Cerebellum (tissue), 4 donors: ENCODE measurements at places on chromosomes 6 and 20.

- DNase-seq, result no peak
Measured at GRCh38 chr6:140663772-140664171, 1289.3 kb upstream of the CITED2 start.

DNA sequence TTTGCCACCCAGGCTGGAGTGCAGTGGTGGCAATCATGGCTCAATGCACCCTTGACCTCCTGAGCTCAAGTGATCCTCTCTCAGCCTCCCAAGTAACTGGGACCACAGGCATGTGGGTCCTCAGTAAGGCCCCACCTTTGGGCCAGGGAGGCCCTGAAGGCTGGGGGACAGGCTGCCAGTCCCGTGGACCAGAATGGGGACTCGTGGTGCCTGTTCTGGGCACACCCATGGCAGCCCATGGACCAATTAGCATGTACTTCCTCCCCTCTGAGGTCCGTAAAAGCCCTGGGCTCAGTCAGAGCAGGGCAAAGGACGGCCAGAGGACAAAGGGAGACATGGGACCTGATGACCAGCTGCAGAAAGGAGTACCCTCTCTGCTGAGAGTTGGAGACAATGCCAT is 1590.8 kb downstream of the KHDRBS2 start:
- no peak for DNase-seq

GRCh38 chr6:21694168-21694567 is 100.6 kb downstream of the SOX4 start:
- DNase-seq, result no peak

DNA sequence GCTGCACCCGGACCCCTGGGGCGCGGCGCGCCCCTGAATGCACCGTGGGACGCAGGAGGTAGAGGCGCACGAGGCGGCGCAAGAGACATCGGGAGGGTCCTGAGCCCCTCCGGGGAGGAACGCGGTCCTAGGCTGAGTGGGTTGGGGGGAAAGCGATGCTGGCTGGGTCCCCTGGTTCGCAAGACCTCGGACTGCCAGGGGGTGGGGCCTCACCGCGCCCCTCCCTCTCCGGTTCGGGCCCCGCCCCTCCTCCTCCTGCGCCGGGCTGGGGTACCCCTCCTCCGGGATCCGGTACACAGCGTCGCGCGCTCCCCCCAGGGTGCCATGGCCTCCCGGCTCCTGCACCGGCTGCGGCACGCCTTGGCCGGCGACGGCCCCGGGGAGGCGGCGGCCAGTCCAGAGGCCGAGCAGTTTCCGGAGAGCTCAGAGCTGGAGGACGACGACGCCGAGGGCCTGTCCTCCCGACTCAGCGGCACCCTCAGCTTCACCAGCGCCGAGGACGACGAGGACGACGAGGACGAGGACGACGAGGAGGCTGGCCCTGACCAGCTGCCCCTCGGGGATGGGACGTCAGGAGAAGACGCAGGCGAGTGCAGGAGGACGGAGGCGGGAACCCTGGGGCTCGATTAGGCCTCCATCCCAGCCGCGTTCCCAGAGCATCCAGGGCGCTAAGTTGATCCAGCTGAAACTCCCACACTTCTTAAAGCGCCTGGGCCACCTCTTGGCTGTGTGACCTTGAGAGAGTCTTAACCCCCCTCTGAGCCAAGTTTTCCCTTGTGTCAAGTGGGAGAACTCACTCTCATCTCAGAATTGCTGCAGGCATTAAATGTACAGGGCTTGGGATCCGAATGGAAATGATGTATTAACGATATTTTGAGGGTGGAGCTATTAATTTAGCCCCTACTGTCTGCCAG is 541 bp downstream of the SNX21 start:
- DNase-seq, result peak; percentile 91

DNA sequence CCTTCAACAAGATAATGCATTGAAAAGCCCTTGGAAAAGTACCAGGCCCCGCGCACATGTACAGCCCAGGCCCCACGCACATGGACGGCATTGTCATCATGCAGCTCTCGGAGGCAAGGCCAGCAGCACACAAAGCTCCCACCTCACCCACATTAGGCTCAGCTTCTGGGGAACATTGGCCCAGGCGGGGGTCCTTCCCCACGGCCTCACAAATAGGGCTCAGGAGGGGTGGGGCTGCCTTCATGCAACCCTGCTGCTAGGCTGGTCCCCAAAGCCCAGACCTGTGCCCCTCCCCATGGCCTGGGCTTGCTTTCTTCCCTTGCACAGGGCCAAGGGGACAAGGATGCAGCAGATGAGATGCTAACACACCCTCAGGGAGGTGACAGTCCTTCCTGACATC is 26.7 kb downstream of the NPEPL1 start:
- no peak for DNase-seq

GRCh38 chr6:15205321-15205720 is 40.5 kb upstream of the JARID2 start:
- DNase-seq, result no peak

- DNase-seq, result no peak
Measured at GRCh38 chr6:132544826-132545225, 6.7 kb downstream of the TAAR9 start.

GRCh38 chr20:53611449-53611894 is 17.8 kb upstream of the ZNF217 start:
- DNase-seq, result no peak

- DNase-seq, result no peak
Measured at GRCh38 chr6:161152907-161153662, 120.8 kb downstream of the AGPAT4 start.

- DNase-seq, result peak; percentile 29
Measured at GRCh38 chr6:49849213-49849907, 17.0 kb downstream of the CRISP1 start.

GRCh38 chr6:105949869-105950268 is 136.3 kb upstream of the PRDM1 start:
- DNase-seq, result no peak

GRCh38 chr6:31948753-31949413 is 3.0 kb downstream of the CFB start:
- DNase-seq, result no peak

DNA sequence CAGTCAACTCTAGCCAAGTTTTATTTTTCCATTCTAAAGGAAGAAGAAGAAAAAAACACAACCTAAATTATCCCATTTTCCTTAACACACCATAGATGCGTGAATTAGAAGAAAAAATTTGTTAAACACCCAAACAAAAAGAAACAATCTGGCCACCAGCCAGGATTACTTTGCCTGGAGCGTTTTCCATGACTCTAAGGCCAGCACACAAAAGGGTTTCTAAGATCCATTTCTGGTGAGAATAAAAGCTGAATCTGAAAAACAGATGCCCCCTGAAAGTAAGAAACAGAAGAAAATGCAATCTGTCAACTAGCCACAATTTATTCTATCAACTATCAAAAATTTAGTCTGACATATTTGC is 267.2 kb upstream of the SULF2 start:
- no peak for DNase-seq

DNA sequence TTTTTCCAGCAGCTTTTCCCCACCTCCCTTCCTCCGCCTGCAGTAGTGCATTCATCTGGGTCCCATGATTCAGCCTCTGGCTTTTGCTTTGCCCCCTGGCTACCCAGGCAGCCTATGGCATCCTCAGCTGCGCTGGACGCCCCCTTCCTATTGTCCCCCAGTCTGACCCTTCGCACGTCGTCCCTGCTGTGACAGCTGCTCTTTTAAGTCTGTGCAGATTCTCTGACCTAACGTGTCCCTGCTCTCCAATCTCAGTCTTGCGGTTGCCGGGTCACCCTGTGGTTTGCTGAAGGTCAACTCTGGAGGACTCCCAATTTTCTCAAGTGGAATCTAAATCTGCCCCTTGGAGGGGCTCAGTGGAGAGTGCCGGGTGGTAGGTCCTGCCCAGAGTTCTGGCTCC is 294.3 kb downstream of the CDC5L start:
- no peak for DNase-seq

DNA sequence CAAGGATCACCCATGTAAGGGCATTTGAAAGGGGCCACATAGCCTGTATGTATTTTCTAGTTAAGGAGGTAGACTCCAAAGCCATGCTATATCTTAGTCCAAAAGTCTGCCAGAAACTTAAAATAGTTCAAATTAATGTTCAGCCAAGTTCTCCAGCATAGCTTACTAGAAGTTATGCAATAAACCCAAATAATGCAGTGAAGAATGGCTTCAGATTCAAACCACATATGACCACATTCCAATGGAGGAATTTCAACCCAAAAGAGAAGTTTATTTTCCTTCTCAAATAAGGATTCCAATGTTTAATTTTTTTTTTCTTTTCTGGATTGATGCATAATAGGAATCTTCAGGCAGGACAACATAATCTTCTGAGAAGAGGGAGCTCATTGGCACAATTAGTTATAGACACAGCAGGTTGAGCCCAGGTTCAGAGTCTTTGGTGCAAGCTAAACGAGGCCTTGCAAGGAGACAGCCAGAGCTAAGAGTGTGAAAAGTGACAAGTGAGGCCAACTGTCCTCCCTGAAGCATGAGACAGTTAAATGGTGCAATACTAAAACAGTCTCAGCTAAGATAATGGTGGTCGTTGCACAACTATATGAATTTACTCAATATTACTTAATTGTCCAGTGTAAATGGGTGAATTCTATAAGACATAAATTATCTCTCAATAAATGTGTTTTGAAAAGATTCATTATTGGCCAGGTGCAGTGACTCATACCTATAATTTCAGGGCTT is 598.8 kb upstream of the CDH4 start:
- DNase-seq, result no peak

GRCh38 chr20:1626528-1627199 is 6.9 kb upstream of the SIRPB1 start:
- DNase-seq, result no peak

- DNase-seq, result no peak
Measured at GRCh38 chr6:7546896-7547295, 5.4 kb downstream of the DSP start.

GRCh38 chr20:32470940-32471339 is 112.8 kb downstream of the ASXL1 start:
- no peak for DNase-seq

GRCh38 chr6:134278000-134278399 is 39.9 kb downstream of the SGK1 start:
- DNase-seq, result no peak

GRCh38 chr6:13229205-13230085 is 98.9 kb downstream of the TBC1D7 start:
- DNase-seq, result no peak

DNA sequence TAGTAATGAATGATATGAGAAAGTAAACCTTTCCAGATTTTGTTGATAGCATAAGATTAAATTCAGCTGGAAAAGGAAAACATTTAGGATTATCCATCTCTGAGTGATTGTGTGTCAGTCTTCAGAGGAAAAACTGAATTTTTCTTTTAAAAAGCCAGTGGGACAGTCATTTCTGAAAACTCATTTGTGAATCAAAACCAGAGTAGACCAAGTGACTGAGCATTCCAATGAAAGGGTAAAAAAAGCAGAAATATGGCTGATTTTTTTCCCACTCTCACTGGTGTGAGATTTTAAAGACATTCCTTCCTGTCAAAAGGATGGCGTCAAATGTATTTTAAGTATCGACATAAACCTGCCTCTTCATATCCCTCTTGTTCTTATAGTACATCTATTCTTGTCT is 214.0 kb downstream of the GMPR start:
- DNase-seq, result no peak

- DNase-seq, result no peak
Measured at GRCh38 chr20:52033313-52033712, 158.3 kb downstream of the ZFP64 start.

DNA sequence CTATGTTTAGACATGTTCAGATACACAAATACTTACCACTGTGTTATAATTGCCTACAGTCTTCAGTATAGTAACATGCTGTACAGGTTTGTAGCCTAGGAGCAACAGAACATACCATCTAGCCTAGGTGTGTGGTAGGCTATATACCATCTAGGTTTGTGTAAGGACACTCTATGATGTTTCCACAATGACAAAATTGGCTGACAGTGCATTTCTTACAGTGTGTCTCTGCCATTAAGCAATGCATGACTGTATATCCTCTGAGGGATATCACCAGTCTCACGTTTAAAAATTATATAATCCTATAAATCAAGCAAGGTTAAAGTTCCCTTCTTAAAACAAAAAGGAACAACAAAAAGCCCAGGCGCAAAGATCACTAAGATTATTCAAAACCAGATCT is 352.2 kb downstream of the BTBD9 start:
- no peak for DNase-seq

GRCh38 chr6:41625442-41625841 is 12.8 kb upstream of the MDFI start:
- no peak for DNase-seq

DNA sequence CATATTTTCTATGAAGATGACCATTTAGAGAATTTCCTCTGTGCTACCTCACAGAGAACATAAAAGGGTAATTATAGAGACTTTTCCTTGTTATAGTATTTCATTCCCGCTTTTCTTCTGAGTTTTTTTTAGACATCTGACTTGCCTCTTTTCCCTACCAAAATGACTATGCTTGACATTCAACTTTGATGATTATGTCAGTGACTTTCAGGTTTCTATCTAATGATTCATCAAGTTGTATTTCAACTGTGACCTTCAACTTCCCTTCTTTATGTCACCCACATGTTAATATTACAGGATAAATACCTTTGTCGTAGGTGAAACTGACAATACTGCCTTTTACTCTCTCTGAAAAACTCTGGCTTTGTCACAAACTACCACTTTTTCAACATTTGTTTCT is 95.3 kb downstream of the MLIP start:
- DNase-seq, result no peak

DNA sequence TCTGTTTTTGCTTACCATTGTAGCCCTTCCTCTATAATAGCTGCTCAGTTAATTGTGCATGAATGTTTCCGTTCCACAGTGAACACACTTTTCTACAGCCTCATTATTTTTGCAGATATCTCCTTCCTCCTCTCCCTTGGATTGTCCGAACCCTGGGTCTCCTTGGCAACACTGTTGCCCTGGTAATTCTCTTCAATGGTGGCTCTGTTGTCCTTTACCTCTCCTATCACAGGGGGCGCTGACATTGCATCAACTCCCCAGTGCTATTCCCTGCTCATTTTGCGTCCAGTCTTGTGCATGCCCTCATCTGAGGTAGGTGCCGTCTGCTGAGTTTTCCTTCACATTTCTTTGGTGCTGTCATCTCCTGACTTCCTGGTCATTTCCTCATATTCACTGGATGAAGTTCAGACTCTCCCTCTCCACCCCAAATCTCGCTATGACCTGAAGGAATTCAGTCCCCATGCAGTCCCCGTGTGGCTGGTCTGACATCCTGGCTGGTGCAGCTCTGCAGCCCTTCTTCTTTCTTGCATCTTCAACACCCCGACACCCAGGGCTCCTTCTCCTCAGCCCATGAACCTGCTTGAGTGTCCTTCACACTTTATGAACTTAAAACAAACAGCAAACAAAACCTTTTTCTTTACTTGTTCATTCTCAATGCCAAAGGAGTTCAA is 21.1 kb downstream of the PHACTR2 start:
- no peak for DNase-seq

- DNase-seq, result no peak
Measured at GRCh38 chr6:159984268-159984786, 15.4 kb downstream of the IGF2R start.

DNA sequence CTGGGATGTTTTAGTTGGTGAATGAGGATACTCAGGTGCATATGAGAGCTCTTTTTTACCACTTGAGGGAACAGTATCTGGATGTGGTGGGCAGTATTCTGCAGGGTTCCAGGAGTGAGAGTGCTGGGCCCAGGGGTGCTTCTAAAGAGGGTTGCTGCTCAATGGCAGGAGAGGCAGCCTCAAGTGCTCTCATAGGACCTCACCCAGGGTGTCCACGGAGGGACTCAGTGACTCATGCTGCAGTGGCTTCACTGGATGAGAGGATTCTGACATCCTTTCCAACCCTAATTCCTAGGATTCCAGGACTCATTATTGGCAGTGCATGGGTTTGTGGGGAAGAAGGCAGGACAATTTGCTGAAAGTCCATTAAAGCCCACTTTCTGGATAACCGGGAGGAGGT is 176.6 kb upstream of the FERMT1 start:
- DNase-seq, result no peak
